ENCODE measurements at places on chromosomes 2 and 18.

GRCh38 chr18:6406075-6406909 lies 8.4 kb downstream of the L3MBTL4 start:
- no peaks in the 10 kb centered on the region for H3K27me3 ChIP-seq
- H3K27ac ChIP-seq, result no peak overlapping the region
- H3K4me3 ChIP-seq, result no peak overlapping the region
- peak; percentile 54 for DNase-seq

GRCh38 chr2:35503738-35504199 lies 851.8 kb upstream of the CRIM1 start:
- no peaks in the 10 kb centered on the region for H3K27me3 ChIP-seq
- no peak overlapping the region for H3K4me3 ChIP-seq
- no peak overlapping the region for H3K27ac ChIP-seq
- no peaks in the 10 kb centered on the region for H3K4me1 ChIP-seq
- DNase-seq, result peak; percentile 18

DNA sequence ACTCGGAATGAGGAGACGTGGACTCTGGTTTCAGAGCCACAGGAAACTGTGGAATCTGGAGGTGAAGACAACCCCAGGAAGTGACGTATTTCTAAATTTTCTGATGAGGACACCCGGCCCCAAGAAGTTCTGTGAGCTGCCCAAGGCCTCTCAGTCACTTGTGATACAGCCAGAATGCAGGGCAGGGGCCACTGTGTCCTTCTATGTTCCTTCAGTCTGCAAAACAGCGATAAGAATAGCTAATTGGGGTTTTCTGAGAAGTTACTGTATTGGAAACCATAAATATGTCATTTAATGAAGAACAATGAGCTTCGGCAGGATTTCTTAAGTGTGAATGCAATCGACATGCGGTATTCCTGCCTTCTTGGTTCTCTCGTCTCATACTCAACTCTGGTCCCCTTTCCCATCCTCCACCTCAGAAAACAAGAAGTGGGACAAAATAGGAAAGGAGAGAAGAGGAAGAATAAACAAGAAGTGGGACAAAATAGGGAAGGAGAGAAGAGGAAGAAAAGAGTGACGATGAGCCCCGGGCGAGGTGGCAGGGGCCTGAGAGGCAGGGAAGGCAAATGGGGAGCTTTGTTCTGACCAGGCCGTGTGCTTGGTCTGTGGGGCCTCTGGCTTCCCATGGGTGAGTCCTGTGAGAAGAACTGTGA lies 282.0 kb upstream of the REV1 start:
- H3K36me3 ChIP-seq, result no peaks in the 10 kb centered on the region
- H3K4me1 ChIP-seq, result peaks cover 14% of the 10 kb centered on the region
- H3K4me3 ChIP-seq, result no peak overlapping the region
- no peaks in the 10 kb centered on the region for H3K27me3 ChIP-seq
- no peak overlapping the region for H3K27ac ChIP-seq

GRCh38 chr2:174333017-174333371 lies 1.8 kb upstream of the SP9 start:
- peaks cover 86% of the 10 kb centered on the region for H3K27me3 ChIP-seq
- no peaks in the 10 kb centered on the region for H3K36me3 ChIP-seq
- H3K4me3 ChIP-seq, result no peak overlapping the region
- H3K27ac ChIP-seq, result no peak overlapping the region
- no peak for DNase-seq
- peaks cover 20% of the 10 kb centered on the region for H3K4me1 ChIP-seq

- no peaks in the 10 kb centered on the region for H3K4me1 ChIP-seq
- H3K36me3 ChIP-seq, result no peaks in the 10 kb centered on the region
- no peaks in the 10 kb centered on the region for H3K27me3 ChIP-seq
- DNase-seq, result no peak
- H3K4me3 ChIP-seq, result no peak overlapping the region
- no peak overlapping the region for H3K27ac ChIP-seq
Observed at GRCh38 chr18:7447318-7448028, 119.6 kb upstream of the PTPRM start.

GRCh38 chr2:165575044-165575615 lies 105.6 kb downstream of the CSRNP3 start:
- peaks cover 3% of the 10 kb centered on the region for H3K4me1 ChIP-seq
- no peaks in the 10 kb centered on the region for H3K36me3 ChIP-seq
- DNase-seq, result no peak
- H3K4me3 ChIP-seq, result no peak overlapping the region
- no peak overlapping the region for H3K27ac ChIP-seq

DNA sequence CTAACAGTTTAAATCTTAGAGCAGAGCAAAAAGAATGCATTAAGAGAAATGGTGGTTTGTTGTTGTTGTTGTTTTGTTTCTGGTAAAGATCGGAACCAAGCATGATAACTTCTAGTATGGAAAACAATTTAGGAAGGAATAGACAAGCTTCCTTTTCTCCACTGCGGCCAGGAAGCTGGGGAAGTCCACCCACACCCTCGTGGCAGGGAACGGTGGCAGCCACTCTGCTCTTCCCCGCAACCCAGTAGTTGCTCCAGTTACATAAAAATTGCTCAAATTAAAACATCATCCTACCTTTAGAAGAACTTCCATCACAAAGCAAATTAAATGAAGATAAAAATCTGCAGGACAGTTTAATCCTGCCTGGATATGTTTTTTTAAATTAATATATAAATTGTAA lies 113.0 kb downstream of the RBMS1 start:
- H3K4me1 ChIP-seq, result peaks cover 16% of the 10 kb centered on the region
- H3K27ac ChIP-seq, result peak overlapping the region; percentile 47
- H3K36me3 ChIP-seq, result no peaks in the 10 kb centered on the region
- H3K27me3 ChIP-seq, result no peaks in the 10 kb centered on the region

DNA sequence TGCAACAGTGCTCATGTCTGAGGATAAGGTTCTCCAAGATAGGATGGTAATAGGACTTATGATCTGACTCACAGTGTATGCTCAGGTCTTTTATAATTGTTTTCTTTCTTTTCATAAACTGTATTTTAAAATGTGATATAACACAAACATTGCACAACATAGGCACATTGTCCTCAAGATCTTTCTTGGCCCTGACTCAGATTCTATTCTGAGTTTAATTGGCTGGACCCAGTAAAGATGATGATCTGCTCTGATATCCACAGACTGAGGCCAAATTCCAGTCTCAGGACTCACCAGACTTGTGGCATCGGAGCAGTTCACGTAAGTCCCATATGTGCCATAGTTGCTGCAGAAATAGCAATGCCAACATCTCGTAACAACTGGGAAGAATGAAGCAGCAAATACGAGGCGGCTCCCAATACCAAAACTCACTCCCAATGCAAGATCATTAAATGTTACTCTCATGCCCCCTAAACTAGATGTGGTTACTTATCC lies 448.9 kb upstream of the SLC14A2 start:
- H3K27me3 ChIP-seq, result no peaks in the 10 kb centered on the region
- DNase-seq, result peak; percentile 45
- H3K27ac ChIP-seq, result no peak overlapping the region
- no peak overlapping the region for H3K4me3 ChIP-seq

DNA sequence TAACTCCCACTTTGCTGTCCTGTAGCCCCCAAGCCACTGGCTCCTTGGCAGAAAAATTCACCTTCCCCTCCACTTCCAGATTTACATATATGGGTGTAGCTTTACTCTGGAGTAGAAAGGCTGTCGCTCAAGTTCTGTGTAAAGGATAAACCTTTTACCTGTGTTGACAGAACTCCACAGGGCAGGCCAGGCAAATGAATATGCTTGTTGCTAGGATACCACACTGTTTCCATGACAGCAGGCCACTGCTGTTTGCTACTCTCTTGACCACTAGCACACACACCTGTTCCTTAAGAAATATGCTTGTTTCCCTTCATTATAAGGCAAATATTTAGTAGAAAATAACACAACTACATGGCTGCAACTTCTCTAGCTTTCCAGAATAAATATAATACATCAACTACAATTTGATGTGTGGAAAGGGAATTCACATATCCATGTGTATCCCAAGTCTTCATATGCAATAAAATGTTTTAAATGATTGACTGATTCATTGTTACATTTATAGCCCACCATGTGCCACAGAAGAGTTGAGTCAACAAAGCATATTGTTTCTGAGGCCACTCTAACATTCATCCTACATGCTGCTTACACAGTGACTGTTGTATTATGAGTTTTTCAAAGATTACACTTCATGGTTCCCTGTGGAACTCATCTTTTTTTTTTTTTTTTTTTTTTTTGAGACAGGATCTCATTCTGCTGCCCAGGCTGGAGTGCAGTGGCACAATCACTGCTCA lies 56.2 kb upstream of the ROCK1 start:
- no peak overlapping the region for H3K4me3 ChIP-seq
- no peaks in the 10 kb centered on the region for H3K27me3 ChIP-seq
- H3K27ac ChIP-seq, result no peak overlapping the region
- H3K36me3 ChIP-seq, result no peaks in the 10 kb centered on the region

- no peak for DNase-seq
- peaks cover 19% of the 10 kb centered on the region for H3K4me1 ChIP-seq
- H3K36me3 ChIP-seq, result no peaks in the 10 kb centered on the region
- no peak overlapping the region for H3K4me3 ChIP-seq
Observed at GRCh38 chr18:48140731-48141130, 210.3 kb upstream of the SMAD2 start.

- H3K4me3 ChIP-seq, result no peak overlapping the region
- DNase-seq, result no peak
- no peaks in the 10 kb centered on the region for H3K36me3 ChIP-seq
- no peaks in the 10 kb centered on the region for H3K4me1 ChIP-seq
- no peaks in the 10 kb centered on the region for H3K27me3 ChIP-seq
- H3K27ac ChIP-seq, result no peak overlapping the region
Observed at GRCh38 chr2:53130441-53130943, 637.1 kb upstream of the CHAC2 start.

GRCh38 chr2:903223-903900 lies 47.3 kb upstream of the SNTG2 start:
- no peaks in the 10 kb centered on the region for H3K27me3 ChIP-seq
- DNase-seq, result peak; percentile 43
- H3K4me3 ChIP-seq, result no peak overlapping the region
- no peaks in the 10 kb centered on the region for H3K36me3 ChIP-seq
- H3K4me1 ChIP-seq, result no peaks in the 10 kb centered on the region

DNA sequence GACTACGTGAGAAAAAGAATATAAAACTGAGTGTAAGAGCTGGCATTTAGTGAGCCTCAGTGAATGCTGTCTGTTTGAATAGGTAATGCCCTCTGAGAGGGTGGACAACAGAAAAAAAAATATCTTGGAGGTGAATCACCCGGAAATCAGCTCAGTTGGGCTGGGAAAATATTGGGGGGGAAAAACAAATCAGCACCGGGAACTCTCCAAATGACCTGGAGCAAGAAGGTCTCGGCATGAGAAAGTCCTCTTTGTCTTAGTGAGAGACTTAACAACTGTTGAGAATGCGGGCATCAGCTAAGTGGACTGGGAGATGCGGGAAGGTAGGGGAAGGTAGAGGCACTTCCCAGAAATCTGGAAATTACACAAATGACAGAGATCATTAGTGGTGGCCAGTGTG lies 109.4 kb upstream of the POU3F3 start:
- no peak overlapping the region for H3K4me3 ChIP-seq
- H3K27me3 ChIP-seq, result no peaks in the 10 kb centered on the region
- DNase-seq, result no peak
- H3K36me3 ChIP-seq, result no peaks in the 10 kb centered on the region
- no peak overlapping the region for H3K27ac ChIP-seq

DNA sequence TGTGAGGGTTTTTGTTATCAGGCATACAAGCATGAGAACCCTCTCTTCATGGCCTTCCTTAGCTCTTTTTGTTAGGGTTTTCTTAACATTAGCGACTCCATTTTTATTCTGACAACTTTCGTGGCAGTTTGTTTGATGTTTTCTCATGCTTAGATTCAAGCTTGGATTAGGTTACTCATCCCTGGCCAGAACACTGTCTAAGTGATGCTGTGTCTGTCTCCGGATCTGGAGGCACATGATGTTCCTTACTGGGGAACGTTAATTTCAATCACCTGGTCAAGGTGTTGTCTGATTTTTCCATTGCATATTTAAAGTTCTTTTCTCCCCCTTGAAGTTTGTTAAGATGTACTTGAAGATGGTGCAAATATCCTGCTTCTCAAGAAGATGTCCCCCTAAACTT lies 40.7 kb downstream of the DYSF start:
- no peak overlapping the region for H3K4me3 ChIP-seq
- H3K36me3 ChIP-seq, result no peaks in the 10 kb centered on the region
- H3K4me1 ChIP-seq, result peaks cover 11% of the 10 kb centered on the region
- DNase-seq, result no peak
- H3K27me3 ChIP-seq, result no peaks in the 10 kb centered on the region
- H3K27ac ChIP-seq, result no peak overlapping the region

GRCh38 chr2:20097889-20098714 lies 46.7 kb upstream of the LAPTM4A start:
- no peak overlapping the region for H3K4me3 ChIP-seq
- no peak overlapping the region for H3K27ac ChIP-seq

DNA sequence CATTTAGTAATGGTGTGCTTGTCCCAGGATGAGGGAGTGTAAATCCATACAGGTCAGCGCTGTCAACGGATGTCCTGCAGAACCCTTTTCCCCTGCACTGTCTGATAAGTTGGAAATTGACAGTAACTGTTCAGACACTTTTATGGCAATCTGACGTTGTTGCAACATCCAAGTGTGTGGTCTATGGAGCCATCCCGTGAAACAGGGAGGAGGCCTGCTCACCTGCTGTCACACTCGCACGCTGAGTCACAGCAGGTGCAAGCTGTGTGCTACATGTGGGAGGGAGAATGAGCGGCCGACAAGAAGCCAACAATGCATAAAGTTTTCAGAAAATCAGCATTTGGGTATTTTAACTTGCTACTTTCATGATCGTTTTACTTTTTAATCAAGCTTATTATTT lies 43.7 kb upstream of the RMDN2 start:
- H3K4me3 ChIP-seq, result no peak overlapping the region
- no peak overlapping the region for H3K27ac ChIP-seq
- no peak for DNase-seq
- H3K4me1 ChIP-seq, result no peaks in the 10 kb centered on the region
- no peaks in the 10 kb centered on the region for H3K36me3 ChIP-seq

GRCh38 chr2:7601990-7602389 lies 684.8 kb downstream of the RNF144A start:
- no peak overlapping the region for H3K4me3 ChIP-seq
- H3K36me3 ChIP-seq, result no peaks in the 10 kb centered on the region
- no peak for DNase-seq

DNA sequence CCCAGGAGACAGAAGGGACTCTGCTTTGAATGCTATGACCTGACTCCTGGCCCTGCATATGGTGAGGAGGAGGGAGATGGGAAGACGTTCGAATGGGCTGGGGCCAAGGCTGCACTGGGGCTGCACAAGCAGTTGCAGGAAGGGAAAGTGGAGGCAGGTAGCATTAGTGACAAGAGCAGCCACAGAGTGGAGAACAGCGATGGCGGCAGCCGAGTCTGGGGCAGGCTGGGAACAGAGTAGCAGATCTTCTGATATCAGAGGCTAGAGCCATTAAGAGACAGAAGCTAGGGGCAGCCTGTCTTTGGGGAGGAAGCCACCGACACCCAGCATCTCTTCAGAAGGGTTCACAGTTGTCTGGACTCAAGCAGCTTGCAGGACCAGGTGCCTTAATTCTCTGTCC lies 50.1 kb downstream of the ST3GAL5 start:
- no peak overlapping the region for H3K4me3 ChIP-seq
- no peak overlapping the region for H3K27ac ChIP-seq

- no peaks in the 10 kb centered on the region for H3K27me3 ChIP-seq
- no peak overlapping the region for H3K27ac ChIP-seq
- no peaks in the 10 kb centered on the region for H3K36me3 ChIP-seq
- no peak overlapping the region for H3K4me3 ChIP-seq
Observed at GRCh38 chr18:57475408-57475807, 40.2 kb downstream of the ONECUT2 start.

- no peaks in the 10 kb centered on the region for H3K27me3 ChIP-seq
- no peak for DNase-seq
- H3K27ac ChIP-seq, result no peak overlapping the region
- H3K4me1 ChIP-seq, result peaks cover 15% of the 10 kb centered on the region
- no peak overlapping the region for H3K4me3 ChIP-seq
Observed at GRCh38 chr2:41872646-41873045, 175.2 kb upstream of the PKDCC start.

All from lung (tissue), 17 donors.